HFF-Myc (cell line): ENCODE measurements at places on chromosomes 11 and 22.
A peak's percentile ranks its signal among the peaks of the same experiment; 100 is the strongest.

- DNase-seq = no peak
Measured at GRCh38 chr22:44459551-44459950, 38.5 kb downstream of the RTL6 start.

DNA sequence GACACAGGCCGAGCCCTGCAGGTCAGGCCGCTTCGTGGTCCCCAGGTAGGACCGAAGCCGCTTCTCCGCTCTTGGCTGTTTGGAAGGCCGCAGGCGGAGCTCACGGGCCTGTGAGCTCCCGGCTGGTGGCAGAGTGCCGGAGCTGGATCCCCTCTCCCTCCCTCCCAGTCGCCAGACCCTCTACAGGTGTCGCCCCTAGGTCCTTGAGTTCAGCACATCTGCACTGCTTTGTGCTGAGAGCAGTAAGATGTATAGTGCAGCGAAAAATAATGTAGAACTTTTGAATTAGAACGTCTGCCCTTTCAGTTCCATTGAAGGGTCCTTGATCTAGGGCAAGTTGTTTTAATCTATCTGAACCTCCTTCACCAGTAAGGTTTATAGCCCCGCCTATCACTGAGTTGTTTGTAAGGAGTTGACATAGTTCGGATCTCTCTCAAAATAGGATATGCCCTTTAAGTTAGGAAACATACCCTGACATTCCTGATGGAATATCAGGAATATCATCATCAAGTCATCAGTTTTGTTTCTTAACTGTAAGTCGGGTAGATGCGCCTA is 419 bp downstream of the ANKRD49 start:
- no peak for DNase-seq

DNA sequence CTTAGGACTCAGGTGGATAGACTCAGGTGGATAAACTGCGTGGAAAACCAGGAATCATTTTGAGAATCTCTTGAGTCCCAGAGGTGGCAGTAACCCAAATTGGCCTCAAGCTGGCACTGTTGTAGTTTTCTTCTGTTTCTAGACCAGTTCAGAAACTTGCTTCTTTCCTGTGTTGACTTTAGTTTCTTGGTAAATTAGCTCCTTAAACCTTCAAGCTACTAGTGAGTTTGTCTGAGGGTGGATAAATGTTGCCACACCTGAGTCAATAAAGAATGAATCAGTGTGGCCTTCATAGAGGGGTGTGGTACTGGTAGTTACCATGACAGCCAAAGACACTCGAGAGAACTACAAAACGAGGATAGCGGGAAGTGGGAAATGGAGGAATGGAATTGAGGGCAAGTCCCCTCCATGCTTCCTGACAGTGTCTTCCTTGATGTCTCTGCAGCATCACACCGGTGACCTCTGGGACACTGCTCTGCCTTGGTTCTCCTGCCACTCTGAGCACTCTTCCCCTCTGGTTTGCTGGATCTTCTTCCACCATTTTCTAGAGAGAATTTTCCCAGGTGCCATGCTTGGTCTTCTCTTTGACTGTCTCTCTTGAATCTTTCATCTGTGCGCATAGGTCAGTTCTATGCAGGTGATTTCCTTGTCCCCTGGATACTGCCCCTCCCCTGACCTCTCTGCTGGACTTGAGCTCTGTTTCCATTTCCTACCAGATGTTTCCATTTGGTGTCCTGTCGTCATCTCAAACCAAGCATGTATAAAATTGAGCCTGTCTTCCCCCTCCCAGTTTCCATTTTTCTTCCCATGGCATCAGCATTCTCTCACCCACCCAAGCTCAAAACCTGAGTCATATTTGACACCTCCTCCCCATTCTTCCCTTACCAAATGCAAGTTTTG is 7.2 kb downstream of the POLD4 start:
- no peak for DNase-seq

- peak; percentile 21 for DNase-seq
Measured at GRCh38 chr22:47107431-47107830, 345.0 kb downstream of the TBC1D22A start.

- no peak for DNase-seq
Measured at GRCh38 chr11:75656044-75656727, 12.7 kb downstream of the MAP6 start.

- DNase-seq = no peak
Measured at GRCh38 chr22:19604711-19605268, 80.6 kb upstream of the CLDN5 start.

DNA sequence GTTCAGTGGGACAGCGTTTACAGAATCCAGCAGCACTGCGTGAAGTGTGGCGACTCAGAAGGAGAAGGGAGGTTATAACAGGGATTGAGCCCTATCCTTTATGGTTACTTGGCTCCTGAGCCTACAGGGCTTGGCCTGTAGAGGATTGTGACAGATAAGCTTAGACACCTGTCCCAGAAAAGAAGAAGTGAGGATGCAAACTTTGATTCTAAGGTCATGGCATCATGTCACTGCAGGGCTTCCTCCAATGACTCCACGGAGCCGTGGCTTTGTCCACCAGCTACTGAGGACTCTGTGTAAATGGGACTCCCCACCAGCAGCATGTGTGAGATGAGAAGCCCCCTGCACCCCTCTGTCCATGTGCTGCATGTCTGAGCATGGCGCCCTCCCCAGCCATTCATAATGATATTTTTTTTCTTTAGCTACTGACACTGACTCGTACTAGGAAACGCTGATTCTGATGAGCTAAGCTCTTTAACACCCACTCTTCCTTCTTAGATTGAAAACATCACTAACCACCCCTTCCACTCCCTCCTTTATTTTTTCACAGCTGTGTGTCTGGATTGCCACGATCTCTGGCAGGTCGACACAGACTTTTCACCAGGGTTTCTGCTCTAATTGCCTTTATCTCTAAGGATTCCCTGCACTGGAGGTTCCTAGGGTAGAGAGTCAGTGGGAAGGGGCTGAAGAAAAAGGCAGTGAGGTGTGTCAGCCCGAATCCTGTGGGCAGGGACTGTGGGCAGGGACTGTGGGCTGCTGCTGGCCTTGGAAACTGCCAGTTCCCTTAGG is 65.5 kb upstream of the TTC12 start:
- no peak for DNase-seq

DNA sequence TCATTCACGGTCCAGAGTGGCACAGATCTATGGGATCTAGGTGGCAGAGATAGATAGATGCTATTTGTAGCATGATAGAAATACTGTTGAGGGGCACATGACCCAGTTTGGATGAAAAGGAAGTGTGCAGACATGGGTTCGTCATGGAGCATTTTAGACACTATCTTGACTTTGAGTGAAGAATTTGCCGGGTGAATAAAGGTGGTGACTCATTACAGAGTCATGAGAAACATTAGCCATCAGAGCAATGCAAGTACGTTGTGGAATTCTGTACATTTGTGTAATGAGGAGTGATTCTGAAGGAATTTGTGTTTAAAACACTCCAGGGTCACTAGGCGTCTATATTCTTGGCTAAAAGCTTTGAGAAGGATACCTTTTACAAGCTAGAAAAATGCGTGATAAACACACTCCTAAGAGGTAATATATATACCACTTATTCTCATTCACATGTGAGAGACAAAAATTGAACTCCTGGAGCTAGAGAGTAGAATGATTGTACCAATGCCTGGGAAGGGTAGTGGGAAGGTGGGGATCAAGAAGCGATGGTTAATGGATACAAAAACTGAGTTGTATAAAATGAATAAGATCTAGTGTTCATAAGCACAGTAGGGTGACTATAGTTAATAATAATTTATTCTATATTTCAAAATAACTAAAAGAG is 593.7 kb upstream of the LUZP2 start:
- peak; percentile 66 for DNase-seq

DNA sequence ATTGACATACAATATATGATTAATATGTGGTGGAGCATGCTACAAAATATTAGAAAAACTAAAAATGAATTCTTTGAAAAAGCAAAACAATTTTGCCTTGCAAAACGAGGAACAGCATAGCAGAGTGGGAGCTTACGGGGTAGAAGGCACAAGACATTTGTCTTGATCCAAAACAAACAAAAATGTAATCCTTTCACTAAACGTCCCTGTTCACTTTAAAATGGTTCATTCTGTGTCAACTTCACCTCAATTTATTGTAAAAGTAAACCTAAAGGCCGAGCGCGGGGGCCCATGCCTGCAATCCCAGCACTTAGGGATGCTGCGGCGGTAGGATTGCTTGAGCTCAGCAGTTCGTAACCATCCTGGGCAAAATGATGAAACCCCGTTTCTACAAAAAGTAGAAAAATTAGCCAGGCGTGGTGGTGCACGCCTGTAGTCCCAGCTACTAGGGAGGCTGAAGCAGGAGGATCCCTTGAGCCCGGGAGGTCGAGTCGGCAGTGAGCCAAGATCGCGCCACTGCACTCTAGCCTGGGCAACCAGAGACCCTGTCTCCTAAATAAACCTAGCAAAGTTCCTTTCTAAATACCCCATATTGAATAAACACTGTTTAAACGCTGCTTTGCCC is 2.0 kb downstream of the PRDM10 start:
- no peak for DNase-seq
